ENCODE measurements at places on chromosomes 3 and 15.
A peak's percentile ranks its signal among the peaks of the same experiment; 100 is the strongest.

DNA sequence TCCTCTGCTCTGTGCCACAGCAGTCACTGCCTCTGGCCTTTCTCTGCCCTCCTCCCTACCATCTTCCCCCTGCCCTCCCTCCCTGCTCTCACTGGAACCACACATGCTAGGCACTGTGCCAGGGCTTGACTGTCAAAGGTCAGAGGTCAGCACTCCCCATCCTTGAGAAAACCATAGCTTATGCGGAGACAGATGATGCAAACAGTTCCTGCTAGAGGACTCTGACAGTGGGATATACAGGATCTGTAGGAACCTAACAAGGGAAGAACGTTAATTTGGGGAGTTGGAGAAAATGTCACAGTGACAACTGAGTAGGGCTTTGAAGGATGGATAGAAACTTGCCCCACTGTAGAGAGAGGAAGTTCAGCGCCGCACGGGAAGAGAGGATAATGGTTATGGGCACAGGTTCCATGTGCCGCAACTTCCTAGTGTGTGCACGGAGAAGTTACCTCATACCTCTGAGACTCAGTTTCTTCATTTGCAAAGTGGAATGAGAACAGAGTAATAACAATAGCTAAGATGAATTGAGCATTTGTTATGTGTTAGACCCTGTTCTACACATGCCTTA, 29.3 kb upstream of the XYLB start:
- no peak for DNase-seq

DNA sequence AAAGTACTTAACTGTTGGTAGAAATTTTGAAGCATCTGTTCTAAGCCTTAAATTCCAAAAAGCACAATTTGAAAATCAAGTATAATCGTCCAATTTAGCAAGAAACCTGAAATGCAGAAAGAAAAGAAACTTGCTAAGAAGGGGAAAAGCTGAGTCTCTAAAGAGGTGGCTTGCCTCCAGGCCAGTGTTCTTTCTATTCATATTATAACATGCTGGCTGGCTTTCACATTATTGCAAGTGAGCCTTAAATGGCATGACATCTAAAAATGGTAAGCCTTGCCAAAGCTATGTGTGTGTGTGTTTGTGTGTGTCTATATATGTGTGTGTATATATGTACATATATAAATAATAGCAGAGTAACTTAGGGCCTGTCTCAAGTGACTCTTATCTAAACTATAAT, 89.5 kb downstream of the FGF12 start:
- DNase-seq = no peak

DNA sequence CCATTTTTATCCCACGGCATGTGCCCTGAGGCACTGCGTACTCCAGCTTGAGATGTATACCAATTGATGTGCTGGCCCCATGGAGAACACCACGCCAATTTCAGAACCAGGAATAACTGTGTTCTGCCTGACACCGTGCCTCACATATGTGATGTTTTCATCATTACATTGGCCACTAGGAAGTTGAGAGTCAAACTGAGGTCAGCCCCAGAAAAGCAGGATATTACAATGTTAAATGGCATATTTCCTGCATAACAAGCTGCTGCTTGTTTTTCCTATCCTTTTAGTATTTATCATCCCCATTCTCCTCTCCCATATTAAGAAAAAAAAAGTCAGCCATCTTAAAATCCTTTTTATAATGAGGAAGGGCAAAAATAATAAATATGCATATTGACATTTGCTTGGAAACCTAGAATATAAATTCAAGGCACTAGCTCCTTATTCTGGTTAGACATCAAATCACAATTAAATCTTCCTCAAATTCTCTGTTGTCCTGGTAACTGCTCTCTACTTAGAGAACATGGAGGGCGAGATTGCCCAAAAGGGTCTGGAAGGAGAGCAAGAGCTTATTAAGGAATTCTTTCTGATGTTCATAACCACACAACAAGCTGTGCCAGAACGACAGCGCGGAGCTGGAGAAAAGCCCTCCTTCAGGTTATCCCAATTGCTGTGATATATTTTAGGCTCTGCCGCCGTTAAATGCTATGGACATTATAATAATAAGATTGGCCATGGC, 112.6 kb downstream of the UACA start:
- DNase-seq = no peak

- DNase-seq = peak; percentile 18
Observed at GRCh38 chr3:105997800-105998526, 129.2 kb upstream of the CBLB start.

DNA sequence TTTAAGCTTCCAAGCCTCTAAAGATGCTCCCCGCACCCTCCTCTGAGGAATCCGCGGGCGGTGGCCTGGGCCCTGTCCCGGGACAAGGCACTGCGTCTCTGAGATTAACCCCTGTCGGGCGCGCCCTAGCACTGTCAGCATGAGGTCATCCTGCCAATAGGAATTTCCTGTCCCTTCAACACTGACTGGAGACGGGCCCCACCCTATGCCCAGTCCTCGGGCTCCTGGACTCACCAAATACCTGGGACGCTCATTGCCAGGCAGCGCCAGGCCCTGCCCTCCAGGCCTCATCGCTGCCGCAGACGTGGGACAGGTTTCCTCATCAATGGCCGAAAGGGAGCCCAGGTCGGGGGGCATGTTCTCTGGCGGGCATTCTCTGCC, 67.6 kb upstream of the SH3GL3 start:
- no peak for DNase-seq

GRCh38 chr15:34610354-34610753, 26.9 kb upstream of the GOLGA8B start:
- DNase-seq = peak; percentile 63

Measured in hematopoietic multipotent progenitor cell treated with erythropoietin and hydrocortisone succinate and interleukin-3 and kit ligand, for 6 days (in vitro differentiated cells).